RWPE1 (cell line): ENCODE measurements at places on chromosomes 12 and 14.

GRCh38 chr12:32603858-32604257 lies 75.2 kb upstream of the DNM1L start:
- DNase-seq: no peak

GRCh38 chr14:70981000-70981952 lies 74.0 kb downstream of the PCNX1 start:
- DNase-seq: no peak

- DNase-seq: peak; percentile 32
Measured at GRCh38 chr12:85823436-85824180, 12.6 kb downstream of the RASSF9 start.

GRCh38 chr14:96194657-96195431 lies 9.8 kb upstream of the BDKRB2 start:
- no peak for DNase-seq

DNA sequence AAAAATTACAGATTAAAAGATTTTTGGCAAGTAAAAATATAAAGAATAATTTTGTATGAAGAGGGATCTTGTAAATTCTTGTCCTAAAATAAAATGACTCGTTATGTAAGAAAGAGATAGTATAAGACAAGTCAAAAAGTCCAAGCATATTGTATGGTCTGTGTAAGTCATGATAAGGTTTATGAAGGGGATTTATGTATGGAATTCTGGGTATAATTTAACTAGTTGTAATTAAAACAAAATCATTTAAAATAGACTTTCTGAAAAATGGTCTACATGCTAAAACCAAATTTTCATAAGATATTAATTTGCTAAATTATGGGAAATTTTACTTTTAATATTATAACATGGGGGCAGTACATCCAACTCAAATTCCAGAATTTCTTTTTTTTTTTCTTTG lies 17.6 kb upstream of the PEX5 start:
- DNase-seq: no peak

- peak; percentile 22 for DNase-seq
Measured at GRCh38 chr12:130617219-130617618, 98.9 kb downstream of the RIMBP2 start.

- peak; percentile 38 for DNase-seq
Measured at GRCh38 chr14:36173161-36173560, 3.4 kb downstream of the PTCSC3 start.

- DNase-seq: no peak
Measured at GRCh38 chr14:58721723-58722122, 84.0 kb downstream of the DACT1 start.

DNA sequence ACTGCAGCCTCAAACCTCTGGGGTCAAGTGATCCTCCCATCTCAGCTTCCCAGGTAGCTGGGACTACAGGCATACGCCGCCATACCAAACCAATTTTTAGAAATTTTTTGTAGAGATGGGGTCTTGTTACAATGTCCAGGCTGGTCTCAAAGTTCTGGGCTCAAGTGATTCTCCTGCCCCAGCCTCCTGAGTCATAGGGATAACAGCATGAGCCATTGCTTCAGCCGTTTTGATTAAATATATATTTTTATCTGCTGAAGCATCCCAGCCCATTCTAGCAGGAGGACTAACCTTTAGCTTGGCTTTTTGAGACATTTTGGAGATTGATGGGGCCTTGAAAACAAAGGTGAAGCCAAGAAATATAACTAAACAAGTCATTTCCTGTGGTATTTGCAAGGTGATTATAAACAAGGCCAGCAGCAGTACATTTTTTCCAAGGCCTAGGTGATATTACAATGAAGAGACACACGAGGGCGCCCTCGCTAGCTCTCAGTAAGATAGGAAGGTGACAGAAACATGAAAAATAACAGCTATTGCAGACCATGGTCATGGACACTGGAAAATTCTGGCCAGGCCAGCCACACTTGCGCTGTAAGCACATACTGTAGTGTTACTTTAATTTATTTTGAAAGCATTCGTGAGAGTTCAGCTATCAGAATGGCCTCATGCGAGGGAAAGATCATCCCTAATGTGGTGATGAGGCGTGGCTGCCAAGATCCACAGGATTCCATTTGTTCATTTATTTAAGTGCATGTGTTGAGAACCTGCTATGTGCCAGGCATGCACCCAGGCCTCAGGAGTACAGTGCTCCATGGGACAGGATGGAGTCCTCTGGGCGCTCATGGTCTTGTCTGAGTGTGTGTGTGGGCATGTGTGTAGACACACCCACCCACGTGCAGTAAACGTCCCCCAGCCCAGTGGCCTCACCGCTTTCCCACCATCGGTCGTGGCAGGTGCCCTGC lies 63.5 kb downstream of the DGLUCY start:
- peak; percentile 67 for DNase-seq

- no peak for DNase-seq
Measured at GRCh38 chr12:104517880-104518279, 61.1 kb downstream of the CHST11 start.

DNA sequence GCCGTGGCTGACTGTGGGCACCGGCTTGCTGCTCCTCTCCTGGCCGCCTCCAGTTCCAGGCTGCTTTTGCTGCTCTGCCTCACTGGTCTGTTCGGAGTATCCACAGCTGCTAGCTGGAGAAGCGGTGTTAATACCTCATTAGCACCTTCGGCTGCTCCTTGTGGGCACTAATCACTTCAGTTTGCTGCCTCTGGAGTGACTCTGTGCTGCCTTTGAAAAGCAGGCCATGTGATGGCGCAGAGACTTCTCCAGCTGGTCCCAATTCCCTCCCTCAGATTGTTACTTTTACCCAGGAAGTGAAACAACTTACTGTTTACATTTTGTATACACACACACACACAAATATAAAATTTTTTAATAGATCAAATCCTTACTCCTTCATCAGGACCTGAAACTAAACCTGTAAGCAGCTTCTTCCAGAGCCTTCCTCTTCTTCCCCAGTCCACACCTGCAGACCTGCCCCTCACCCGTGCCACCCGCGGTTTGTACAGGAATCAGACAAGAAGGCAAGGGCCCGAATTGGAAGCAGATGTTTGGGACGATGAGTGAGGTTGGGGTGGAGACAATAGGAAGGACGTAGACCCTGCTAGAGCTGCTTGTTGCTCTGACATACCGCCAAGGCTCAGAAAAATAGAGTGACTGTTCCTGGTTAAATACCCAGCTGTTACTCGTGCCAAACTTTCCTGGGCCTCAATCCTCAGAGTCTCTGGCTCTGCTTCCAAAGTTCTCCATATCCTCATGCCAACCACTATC lies 41.5 kb upstream of the LTBP2 start:
- no peak for DNase-seq

- no peak for DNase-seq
Measured at GRCh38 chr14:90442388-90442787, 45.6 kb downstream of the CALM1 start.
